T-helper 9 cell (primary cell): ENCODE measurements at places on chromosomes 2 and 18.

GRCh38 chr18:73352546-73352945, 484.8 kb upstream of the NETO1 start:
- no peak for DNase-seq

DNA sequence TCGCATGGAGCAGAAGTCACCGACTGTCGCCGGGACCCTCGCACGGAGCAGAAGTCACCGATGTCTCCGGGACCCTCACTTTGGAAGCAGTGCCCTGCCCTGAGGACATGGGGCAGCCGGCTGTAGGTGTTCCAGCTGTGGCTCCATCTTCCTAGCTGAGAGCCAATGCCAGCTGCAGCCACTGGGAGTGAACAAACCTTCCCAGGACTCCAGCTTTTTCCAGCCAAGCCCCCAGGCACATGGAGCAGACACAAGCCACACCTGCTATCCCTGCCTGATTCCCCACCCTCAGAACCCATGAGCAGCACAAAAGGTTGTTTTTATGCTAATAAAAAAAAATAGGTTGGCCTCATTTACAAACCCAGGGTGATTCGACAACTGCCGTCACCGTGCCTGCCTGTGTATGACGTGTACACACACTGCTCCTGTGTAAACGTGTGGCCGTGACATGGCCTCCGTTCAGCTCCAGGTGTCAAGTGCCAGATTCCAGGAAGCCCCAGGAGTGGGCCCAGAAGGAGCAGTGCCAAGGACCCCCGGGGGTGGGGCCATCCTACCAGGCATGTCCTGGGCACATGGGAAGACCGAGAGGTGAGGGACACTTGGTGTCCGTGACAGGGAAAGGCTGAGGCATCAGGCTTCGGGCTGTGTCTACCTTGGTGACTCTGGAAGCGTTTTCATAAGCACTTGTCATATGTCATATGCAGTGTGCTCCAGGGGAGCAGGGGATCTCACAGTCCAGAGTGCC, 91.5 kb downstream of the EIPR1 start:
- DNase-seq, result no peak

DNA sequence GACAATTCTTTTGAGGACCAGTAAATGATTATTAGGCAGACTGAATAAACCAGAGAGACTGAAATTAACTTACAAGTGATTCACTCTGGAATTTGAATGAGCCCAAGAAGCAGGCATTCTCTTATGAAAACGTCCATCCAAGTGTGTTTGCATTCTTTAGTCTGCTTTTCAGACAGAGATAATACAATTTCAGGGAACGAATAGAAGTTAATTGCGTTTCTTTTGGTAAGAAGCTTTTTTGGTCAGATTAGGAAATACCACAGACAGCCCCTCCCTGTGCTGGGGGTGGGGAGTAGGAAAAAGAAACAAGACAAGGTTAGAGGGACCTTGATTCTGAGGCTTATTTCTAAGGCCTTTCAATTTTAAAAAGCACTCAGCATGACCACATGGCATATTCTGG, 874.4 kb downstream of the SUCLG1 start:
- no peak for DNase-seq

GRCh38 chr2:39413063-39413737, 23.9 kb downstream of the MAP4K3 start:
- DNase-seq, result no peak

- DNase-seq, result no peak
These were observed 130.8 kb downstream of the UPP2 start for GRCh38 chr2:158232476-158232875.

DNA sequence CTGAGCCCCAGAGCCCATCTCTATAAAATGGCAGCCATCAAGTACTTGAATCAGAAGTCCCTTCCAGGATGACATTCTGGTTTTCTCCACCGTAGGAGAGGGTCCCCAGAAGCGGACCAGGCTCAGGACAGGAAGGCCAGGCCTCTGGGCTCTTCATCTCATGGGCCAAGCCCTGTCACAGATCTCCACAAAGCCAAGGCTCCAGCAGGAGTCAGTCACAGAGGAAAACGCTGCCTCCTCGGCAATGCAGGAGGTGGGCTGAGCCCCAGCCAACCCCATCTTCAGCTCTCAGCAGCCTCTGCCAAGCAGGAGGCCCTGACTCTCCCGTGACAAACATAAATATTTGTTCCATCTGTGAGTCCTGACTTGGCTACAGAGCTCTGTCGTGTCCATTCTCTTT, 39.4 kb upstream of the GPAT2 start:
- no peak for DNase-seq

DNA sequence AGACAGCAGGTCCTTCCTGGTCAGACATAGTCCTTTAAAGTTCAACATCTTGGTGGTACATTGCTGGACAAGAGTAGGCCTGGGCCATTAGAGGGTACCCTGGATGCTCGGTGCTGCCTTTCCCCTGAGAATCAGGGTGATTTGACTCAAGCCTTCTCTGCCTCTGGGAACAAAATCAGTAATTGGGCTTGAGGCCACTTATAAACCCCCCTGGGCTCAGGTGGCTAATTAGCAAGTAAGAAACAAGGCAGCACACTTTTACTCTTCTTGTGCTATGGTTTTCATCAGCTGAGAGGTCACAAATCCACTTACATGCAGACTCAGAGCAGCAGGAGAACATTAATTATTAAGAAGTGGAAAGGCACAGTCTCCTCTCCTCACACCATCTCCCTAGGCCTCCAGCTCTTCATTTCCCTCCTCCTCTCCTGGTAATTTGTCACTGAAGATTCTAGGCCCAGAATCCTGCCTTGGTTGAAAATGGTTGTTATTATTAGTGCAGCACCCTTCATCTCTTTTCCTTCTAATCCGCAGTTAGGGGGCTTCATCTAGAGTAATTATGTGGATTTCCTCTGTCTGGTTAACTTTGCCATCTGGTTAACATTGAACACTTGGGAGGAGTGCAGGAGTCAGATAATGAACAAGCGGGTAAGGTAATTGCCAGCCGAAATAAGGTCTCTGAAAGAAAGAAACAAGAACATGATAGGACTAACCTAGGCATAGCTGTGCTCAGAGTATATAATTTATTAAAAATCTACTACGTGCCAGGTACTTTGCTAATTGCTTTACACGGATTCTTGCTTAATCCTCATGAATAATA, 29.7 kb upstream of the CASP10 start:
- DNase-seq, result no peak

GRCh38 chr2:181444654-181445053, 12.5 kb upstream of the ITGA4 start:
- no peak for DNase-seq

- DNase-seq, result no peak
These were observed 40.4 kb downstream of the PIEZO2 start for GRCh38 chr18:11108947-11109346.

DNA sequence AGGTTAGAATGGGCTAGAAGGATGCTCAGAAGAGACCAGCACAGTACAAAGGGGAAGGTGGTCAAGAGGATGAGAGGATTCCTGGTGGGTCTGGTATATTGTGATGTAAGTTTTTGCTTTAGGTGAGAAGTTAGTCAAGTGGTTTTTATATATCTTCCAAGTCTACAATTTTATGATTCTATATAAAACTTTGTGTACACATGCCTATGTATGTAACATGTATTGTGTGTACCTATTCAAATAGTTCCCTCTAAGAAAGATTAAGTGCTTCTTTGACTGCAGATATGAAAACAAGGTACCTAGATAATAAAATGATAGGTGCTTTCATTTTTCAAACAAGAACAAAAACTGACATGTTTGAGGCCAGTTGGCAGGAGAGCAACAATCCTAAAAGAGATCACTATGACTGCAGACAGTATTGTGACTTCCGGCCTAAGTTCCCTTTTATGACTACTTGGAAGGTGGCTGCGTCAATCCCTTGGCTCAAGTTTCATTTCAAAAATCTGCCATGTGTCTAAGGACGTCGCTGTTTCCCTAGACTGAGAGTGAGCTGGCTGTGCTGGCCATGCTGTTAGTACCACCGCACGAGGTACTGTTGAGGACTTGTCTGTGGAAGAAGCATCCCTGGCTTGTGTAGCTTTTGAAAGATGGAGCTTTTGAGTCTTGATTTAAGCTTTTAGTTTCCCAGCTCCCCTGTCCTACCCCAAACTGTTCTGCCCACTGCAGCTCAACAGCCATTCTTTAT, 123.1 kb downstream of the PRPF40A start:
- no peak for DNase-seq

GRCh38 chr2:11527001-11527400, 6.8 kb upstream of the GREB1 start:
- no peak for DNase-seq

DNA sequence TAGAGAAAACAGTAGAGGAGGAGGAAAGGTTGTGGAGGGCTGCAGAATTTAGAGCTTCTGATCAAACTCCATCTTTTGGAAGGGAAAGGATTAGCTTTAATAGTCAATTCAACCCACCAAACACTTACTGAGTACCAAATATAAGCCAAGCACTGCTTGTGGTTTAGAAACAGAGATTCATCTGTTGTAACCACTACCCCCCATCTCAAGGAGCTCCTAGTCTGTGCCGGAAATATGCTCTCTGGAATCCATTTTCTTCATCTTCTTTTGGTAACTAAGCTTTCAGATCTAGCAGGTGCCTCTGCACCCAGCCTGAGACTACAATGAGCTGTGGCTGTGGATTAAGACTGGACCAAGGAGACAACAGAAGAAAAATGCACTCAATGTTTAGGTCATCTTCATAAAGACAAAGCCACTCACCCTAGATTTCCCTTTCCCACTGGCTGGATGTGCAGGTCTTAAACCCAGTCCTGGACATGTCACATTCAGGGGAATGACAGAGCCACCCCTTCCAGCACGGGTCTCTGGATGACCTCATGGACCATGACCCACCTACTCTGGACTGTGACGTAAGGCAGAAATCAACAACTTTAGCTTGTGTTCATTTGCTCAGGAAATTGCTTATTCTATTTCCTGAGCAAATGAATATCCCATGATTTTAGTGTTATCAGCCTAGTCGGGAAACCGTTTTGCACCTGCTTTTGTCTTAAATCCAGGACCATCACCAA, 52.9 kb downstream of the EPB41L3 start:
- DNase-seq, result no peak

DNA sequence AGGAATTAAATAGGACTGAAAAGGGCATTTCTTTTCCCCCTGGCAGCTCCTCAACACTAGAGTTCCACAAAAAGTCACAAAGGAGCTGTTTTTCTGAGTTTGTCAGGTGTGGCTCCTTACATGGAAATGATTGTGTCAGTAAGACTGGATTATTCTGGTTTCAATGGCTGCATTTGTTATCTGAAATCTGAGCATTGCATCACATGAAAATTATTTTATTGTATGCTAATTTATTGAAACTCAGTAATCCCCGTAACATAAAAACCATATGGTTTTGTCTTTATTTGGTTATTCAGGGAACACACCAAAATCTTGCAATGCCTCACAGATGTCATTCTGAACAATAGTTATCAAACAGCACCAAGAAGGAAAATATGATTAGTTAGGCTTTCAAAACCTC, 439.7 kb upstream of the TNP1 start:
- no peak for DNase-seq

DNA sequence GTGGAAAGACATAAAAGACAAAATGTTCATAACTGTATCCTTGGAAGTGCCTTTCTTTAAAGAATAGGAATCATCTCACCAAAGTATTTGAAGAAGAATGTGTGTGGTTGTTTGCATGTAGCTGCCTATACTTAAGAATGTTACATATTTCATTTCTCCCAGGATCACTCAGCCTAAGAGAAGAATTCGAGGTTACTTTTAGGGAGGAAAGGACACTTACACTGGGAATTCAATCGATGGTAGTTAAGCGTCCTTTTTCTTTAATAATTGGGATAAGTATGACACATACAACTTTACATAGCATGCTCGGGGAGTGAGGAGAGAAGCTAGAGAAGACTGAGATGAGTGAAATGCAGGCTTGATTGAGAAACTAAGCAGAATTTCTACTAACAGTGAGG, 22.0 kb upstream of the CYP1B1 start:
- no peak for DNase-seq

GRCh38 chr2:15325296-15325695, 235.8 kb downstream of the NBAS start:
- no peak for DNase-seq

- no peak for DNase-seq
These were observed 75.0 kb upstream of the ID2 start for GRCh38 chr2:8606649-8607550.

DNA sequence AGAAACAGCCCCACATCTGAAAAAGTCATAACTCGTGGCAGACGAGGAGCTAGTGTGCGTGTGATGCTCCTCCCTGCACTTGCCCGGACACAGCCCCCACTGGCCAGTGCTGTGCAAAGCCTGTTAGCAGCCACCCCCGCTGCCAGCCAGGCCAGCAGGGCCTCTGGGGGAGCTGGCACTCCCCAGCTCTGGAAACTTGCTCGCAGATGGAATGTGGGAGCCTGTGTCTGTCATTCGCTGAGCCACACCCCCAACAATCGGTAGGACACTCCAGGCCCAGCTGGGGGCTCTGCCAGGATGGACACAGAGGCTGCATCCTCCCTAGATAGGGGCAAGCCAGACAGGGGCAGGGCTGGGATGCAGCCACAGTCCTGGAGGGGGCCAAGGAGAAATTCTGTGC, 62.4 kb upstream of the ATG16L1 start:
- no peak for DNase-seq

DNA sequence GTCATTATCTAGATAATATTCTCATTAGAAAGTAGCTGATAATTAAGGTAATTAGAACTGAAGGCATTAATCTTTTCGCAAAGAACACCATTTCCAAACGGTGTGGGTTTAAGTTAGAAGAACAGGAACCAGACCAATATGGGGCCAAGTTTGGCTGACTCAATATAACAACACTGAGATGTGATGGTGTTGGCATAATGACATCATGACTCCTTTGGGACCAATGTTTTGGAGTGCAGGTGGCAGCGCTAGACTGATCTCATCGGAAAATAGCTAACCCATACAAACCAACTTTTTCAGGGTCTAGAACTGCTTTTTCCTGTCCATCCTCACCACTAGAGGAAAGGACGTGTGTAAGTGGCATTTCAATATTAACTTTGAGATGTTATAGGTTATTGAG, 1171.7 kb upstream of the ZEB2 start:
- DNase-seq, result no peak

DNA sequence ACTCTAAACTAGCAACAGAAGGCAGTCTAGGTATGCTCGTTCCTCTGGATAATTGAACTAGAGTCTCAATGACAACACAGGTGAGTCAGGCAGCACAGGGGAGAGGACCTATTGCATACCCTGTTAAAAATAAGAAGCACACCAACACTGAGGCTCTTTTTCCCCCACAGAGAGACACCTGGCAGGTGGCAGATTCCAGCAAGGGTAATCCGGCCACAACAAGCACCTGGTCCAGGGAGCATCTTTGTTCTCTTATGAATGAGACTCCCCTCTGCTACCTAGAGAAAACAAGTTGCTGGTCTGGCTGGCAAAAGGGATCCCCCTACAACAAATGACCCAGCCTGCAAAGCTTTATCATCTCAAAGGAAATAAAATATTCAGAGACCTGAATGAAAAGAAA, 508.9 kb upstream of the POU3F3 start:
- DNase-seq, result no peak

DNA sequence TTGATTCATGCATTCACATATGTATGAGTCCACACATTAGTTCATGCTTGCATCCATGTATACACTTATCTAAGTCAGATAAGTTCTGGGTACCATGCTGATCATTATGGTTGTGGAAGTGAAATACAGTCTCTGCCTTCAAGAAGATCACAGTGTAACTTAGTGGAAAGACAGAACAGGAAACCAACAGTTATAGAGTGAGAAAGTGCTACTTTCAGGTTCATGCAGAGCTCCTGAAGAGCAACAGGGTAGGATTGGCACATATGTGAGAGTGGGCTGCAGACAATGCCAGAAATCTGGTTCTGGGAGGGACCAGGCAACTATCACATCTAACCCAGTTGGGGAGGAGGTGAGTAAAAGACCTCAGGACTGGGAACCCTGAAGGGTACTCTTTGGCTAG, 35.4 kb upstream of the PGAP1 start:
- DNase-seq, result no peak
